COR-L47 (cell line): ENCODE measurements at places on chromosomes 16 and 17.

GRCh38 chr17:17343896-17344506 is 40.8 kb downstream of the NT5M start:
- DNase-seq = no peak

GRCh38 chr17:51653878-51654277 is 393.5 kb downstream of the UTP18 start:
- no peak for DNase-seq

- no peak for DNase-seq
These were observed 32.1 kb downstream of the RNF112 start for GRCh38 chr17:19443148-19443547.

GRCh38 chr17:51132964-51133319 is 12.3 kb upstream of the SPAG9 start:
- no peak for DNase-seq

- DNase-seq = no peak
These were observed 40.5 kb upstream of the KLHDC4 start for GRCh38 chr16:87806261-87806640.

- no peak for DNase-seq
These were observed 118.1 kb upstream of the CACNG3 start for GRCh38 chr16:24138024-24138423.

- no peak for DNase-seq
These were observed 832.3 kb upstream of the GOT2 start for GRCh38 chr16:59566446-59566845.

GRCh38 chr16:23014592-23014991 is 134.7 kb downstream of the USP31 start:
- no peak for DNase-seq

- no peak for DNase-seq
These were observed 12.2 kb upstream of the CPD start for GRCh38 chr17:30366536-30366935.

DNA sequence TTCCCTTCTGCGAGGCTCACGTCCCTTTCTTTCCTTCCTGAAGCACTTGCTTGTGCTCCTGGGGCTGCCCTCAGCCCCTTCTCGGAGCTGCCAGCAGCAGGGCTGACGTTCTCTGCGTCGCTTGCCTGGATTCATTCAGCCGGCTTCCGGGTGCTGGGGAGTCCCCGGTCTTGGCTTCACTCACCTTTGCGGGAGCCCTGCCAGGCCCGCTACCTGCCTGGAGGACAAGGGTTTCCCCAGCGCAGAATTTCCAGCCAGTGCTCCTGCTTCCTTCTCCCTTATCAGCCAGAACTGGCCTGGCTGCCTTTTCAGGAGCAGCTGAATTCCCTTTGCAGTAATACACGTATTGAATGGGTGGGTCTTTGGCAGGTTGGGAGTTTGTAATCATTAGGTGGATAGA is 22.1 kb upstream of the IL17C start:
- DNase-seq = no peak

DNA sequence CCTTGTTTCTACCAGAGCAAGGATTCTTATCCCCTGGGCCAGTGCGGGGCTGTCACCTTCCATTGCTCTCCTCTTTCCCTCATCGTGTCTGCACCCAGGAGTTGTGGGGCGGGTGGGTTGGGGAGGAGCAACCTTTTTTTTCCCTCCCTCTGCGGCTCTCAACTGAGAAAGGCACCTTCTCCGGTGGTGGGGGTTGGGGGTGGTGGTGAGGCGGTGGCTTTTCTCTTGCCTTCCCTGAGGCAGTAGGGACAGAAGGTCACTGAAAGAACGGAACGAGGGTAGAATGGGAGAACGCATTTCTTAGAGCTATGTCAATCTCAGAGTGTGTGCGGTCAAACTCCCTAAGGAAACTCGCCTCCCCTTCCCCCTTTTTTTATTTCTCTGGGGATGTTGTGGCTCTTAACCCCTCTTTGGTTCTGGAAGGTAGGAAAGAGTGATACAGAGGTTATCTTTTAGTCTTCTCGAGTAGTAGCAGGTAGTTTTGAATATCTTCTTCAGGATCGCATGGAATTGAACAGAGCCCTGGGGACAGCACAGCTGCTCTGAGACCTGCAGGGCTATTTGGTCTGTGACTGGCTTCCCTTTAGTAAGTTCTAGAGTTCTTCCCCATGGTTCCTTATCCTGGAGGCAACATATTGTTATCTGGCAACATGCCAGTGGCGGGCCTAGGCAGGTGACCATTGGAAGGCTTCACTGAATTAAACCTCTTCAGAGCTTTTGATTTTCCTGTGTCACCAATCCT is 994 bp downstream of the CLTC start:
- peak; percentile 48 for DNase-seq

GRCh38 chr16:88863426-88863825 is 3.0 kb downstream of the PABPN1L start:
- no peak for DNase-seq

- DNase-seq = no peak
These were observed 611.4 kb upstream of the CDH5 start for GRCh38 chr16:65754820-65755691.

DNA sequence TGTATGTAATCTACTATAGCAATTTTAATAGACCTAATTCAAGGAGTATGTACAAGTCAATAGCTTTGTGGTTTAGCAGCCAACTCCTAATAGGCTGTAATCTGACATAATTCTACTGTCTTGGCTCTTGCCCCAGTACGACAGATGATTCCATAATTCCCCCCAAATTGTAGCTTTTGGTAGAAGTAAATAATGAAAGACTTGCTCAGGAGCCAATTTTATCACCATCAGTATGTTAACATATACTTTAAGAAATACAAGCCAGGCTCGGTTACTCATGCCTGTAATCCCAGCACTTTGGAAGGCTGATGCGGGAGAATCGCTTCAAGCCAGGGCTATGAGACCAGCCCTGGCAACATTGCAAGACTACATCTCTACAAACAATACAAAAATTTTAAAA is 53.9 kb downstream of the AP2B1 start:
- DNase-seq = no peak

DNA sequence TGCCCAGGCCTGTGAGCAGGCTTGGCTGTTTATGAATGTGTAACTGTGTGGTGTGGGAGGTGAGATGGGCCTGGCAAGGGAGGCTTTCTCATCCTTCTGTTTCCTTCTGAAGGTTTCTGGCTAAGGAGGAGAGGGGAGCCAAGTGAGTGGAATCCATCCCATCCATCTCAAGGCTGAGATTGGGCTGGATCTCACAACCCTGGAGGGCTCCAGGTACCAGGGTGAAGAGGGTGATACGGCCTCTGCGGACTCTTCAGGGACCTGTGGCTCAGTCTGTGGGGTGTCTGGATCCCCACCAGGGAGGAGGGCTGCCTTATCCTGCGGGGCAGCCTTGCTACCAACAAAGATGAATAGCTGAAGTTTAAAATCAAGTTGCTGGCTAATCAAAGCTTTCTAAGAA is 7.0 kb downstream of the ZNF629 start:
- DNase-seq = no peak

- DNase-seq = no peak
These were observed 439 bp upstream of the GNG13 start for GRCh38 chr16:800834-801511.

GRCh38 chr17:913207-913606 is 66.4 kb downstream of the NXN start:
- no peak for DNase-seq

GRCh38 chr16:67833030-67833414 is 9.1 kb upstream of the THAP11 start:
- DNase-seq = no peak

DNA sequence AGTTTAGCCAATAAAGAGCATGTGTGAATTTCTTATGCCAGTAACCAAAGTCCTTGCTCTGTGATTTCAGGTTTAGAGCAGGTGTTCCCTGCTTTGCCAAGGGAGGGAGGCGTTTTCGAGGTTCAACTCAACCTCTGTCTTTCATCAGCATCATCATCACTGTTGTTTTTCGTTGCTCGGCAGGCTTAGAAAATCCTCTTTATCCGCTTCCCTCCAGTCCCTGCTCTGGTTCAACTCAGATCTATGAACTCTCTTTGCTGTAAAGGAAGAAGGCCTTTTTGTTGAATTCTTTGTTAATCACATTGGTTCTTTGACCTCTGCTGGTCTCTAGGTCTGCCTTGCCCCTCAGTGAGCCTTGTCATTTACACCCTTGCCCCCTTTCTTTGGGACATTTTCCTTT is 243.9 kb upstream of the RBFOX1 start:
- DNase-seq = no peak

DNA sequence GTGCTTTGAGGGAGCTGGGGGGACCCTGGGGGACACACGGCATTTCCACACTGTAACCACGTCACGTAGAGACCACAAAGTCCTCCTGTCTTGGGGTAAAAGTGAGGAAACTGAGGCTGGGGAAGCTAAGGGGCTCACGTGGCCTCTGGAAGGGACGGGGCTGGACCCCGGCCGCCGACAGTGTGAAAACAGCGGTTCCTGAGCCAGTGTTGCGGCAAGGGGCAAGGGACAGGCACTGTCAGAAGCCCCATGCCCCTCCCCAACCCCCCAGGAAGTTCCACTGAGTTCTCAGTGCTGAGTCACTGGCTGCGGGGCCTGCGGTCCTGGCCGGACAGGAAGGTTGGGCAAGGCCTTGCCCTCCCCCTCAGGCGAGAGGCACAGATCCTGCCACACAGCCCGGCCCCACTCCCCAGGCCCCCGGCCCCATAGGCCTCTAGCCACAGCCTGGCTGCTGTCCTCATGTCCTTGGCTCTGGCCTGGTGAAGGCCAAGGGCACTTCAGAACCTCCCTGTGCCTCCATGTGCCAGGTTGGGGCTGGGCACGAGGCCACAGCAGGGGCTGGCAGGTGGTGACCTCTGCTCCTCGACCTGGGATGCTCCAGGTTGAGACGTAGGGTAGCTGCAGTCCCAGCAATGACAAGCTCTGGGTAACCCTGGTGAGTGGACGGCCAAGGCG is 5.0 kb upstream of the CCDC57 start:
- DNase-seq = no peak

DNA sequence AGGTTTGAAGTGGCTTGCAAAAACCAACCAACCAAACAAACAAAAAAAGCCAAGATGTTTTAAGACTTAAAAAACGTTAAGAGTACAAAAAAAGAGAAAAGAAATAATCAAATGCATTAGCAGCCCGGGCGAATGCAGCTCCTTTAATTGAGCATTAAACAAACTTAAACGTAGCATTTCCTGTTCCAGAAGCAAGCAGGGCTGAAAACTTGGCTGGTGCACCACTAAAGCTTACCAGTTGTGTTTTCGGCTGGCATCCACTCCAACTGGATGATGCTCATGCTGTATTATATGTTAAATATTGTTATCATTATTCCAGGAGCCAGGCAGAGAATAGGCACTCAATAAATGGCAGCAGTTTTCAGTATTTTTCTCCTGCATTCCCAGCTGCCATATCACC is 45.1 kb downstream of the IRX6 start:
- DNase-seq = no peak

- DNase-seq = no peak
These were observed 18.9 kb downstream of the NTAN1 start for GRCh38 chr16:15037003-15037402.

- DNase-seq = no peak
These were observed 58.3 kb upstream of the CIBAR2 start for GRCh38 chr16:85170590-85171003.

- no peak for DNase-seq
These were observed 96.6 kb downstream of the ZNF18 start for GRCh38 chr17:11900655-11901054.

DNA sequence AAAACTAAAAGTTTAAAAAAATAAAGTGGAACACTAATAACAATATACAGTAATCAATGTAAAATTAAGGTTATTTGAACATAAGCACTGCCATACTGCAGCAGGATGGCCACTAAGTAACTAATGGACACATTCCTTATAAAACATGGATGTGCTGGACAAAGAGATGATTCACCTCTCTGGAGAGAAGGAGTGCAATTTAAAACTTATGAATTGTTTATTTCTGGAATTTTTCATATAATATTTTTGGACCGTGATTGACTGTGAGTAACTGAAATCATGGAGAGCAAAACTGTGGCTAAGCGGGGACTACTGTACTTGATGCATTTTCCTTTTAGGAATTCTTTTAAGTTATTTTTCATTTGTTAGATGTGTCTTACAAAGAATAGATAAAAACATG is 21.8 kb downstream of the CBFB start:
- DNase-seq = no peak

DNA sequence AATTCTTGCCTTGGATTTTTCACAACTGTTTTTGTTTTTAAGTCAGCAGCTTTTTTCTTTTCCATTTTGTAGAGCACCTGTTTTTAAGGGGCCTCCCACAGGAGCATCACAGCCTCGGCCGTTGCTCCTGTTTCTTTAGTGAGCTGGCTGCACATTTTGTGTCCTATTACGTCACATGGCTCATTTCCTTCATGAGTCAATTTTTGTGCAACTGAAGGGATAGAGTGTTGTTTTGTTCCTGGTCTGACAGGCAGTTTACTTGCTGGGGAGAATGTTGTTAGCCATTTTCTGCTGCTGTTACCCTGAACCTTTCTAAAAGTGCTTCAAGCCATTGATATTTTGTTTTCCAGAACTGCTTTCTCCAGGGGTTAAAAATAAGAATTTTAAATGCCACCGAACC is 45.0 kb upstream of the CRISPLD2 start:
- DNase-seq = no peak

GRCh38 chr16:79703066-79703465 is 102.5 kb upstream of the MAF start:
- DNase-seq = no peak

DNA sequence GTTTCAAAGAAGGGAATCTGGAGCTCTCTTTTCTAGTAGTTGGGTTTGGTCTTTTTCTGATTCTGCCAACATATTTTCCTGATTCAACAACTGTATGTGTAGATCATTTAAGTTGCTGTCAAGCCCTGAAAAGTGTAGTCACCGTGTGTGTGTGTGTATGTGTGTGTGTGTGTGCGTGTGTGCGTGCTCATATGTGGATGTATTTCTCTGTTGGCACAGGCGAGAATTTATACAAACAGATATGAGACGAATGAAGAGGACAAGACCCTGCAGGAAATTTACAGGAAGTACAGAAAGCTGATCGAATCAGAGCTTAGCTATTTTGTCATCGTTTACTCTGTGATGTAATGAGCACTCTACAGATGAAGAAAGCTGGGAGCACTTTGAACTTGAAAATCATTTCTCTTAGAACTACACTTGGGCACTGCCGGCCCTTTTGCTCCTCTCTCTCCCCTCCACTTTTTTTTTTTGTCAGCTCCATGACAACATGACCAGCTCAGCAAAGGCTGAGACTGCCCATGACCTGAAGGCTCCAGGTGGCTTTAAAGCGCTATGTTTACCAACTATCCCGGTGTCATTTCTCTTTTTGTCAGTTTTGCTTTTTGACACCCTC is 11.2 kb downstream of the FBXO39 start:
- no peak for DNase-seq

- no peak for DNase-seq
These were observed 2.1 kb downstream of the SLC16A6 start for GRCh38 chr17:68288804-68289203.

GRCh38 chr17:35315971-35316370 is 57.5 kb downstream of the SLFN11 start:
- DNase-seq = no peak

- DNase-seq = no peak
These were observed 5.9 kb downstream of the CLEC19A start for GRCh38 chr16:19291475-19291874.
